Frontal cortex (tissue), 4 donors: ENCODE measurements at places on chromosomes 4 and X.

- no peak for DNase-seq
Observed at GRCh38 chr4:153063490-153063889, 127.4 kb downstream of the FHDC1 start.

DNA sequence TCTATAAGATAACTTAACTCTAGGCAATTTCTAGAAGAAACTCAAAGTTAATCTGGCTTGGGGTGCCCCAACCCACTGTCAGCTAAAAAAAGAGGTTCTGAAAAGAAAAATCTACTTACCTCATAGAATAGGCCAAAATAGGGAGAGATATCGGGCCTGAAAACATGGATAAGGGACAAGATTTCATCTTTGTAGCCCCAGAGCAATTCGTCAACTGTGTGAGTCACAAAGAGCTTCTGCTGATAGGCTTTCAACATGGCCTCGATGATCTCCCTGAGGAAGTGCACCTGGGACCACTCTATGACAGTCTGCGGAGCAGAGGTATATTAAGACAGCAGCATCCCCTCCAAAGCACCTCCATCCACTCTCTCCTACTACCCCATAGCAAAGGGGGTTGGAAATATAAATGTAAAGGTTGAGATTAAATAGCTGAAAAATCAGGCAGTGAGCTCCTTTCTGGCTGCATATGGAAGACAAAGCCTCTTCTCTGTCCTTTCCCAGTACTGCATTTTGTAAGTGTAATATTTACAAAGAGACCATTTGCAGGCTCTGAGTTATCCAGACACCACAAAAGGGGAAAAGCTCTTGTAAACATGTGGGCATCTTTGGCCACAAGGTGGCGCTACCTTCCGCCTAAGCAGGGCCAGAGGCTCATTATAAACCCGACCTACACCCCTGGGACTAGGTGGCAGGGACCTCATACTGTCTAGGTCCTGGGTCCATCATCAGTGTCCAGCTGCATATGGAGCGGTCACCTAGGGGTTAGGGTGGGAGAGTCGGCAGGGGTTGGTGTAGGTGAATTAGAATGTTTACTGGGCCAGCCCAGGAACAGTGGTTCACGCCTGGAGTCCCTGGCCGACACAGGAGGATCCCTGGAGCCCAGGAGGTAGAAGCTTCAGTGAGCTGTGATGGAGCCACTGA lies 31.5 kb upstream of the NUP54 start:
- peak; percentile 37 for DNase-seq

- no peak for DNase-seq
Observed at GRCh38 chr4:38691251-38692008, 27.4 kb downstream of the KLF3 start.

GRCh38 chr4:2073808-2074481 lies 14.8 kb downstream of the NAT8L start:
- DNase-seq: no peak

DNA sequence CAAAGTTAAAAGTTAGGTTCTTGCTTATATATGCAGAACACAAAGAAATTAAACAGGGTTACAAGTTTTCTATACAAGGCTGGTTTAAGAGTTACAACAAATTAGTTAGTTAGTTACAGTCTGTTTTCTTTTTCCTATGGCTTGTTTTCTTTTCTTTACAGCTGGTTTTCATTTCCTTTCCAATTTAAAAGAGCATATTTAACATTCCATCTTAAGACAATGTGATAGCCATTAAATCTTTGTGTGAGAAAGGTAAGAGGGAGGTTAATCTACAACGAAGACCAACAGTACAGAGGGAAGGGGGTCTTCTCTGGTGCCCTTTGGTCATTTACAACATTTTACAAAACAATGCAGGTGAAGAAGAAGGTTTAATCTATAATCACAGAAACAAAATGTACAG lies 290.6 kb downstream of the ZNF674 start:
- no peak for DNase-seq

- DNase-seq: no peak
Observed at GRCh38 chr4:170127758-170128157, 38.0 kb upstream of the AADAT start.

DNA sequence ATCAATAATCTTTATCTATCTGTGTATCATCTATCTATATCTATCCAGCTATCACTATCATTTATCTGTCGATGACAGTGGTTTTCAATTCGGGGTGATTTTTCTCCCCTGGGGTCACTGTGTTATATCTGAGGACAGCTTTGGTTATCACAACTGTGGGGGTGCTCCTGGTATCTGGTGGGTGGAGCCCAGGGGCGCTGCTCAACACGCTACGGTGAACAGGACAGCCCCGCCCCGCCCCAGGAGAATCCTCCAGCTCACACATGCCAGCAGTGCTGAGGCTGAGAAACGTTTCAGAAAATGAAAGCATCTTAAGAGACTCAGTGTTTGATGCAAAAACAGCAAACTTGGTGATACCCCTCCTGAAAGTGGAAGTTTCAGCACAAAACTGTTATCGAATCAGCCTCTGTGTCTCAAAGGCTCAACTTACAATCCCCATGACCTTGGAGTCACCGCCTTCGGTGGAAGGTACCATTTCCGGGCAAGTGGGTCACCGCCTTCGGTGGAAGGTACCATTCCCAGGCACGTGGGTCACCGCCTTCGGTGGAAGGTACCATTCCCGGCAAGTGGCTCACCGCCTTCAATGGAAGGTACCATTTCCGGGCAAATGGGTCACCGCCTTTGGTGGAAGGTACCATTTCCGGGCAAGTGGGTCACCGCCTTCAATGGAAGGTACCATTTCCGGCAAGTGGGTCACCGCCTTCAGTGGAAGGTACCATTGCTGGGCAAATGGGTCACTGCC lies 315.3 kb downstream of the DHRSX start:
- no peak for DNase-seq

GRCh38 chr4:94673961-94674360 lies 83.8 kb upstream of the BMPR1B start:
- no peak for DNase-seq

DNA sequence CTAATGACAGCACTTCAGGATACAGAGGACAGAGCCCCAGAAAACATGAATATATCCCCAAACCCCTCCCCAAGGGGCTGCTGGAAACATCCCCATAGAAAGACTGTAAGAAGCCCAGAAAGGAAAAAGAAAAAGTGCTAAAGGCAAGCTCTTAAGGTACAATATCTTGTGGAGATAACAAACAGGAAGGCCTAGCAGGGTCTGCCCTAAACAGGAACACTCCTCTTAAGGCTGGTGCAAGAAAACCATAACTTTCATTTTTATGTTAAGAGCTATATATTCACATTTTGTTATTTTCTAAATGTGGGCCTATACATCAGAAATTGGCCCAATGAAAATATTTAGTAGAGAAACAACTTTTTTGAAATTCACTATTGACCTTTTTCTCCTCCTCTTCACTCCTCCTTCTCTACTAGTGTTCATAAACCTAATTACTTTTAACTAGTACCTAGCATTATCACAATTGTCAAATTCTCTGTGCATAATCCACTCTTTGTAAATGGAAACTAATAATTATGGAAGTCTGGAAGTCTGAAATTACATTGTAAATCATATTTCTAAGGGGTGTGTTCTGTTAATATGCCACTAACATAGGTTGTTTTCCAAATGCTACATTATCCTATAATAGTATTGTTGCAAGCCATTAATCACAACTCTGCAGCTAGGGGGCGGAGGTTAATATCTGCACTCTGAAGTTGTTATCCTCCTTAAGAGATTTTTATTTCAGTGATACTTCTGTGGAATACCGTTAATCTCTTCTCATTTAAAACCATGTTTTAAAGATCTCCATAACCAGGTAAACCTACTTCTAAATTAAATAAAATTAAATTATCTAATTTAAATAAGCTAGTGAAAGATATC lies 59.8 kb downstream of the CASK start:
- DNase-seq: no peak

GRCh38 chr4:37889849-37890800 lies 759 bp upstream of the TBC1D1 start:
- DNase-seq: peak; percentile 46

DNA sequence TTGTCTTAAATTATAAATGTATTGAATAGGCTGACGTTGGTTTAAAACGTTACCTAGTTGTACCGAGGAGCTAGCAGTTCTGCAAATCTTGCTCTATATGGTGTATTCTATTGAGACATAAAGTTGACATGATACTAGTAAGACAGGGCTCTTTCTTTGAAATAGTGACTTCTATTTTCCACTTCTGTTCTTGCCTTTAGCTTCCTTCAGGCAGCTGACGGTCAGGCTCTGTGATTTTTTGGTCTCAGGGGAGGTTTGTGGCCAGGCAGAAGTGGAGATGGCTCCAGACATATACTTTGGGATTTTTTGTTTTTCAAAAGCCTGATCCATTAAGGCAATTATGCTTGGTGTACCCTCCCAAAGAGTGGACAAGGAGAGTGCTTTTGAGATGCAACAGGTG lies 95.2 kb downstream of the SLC34A2 start:
- no peak for DNase-seq

DNA sequence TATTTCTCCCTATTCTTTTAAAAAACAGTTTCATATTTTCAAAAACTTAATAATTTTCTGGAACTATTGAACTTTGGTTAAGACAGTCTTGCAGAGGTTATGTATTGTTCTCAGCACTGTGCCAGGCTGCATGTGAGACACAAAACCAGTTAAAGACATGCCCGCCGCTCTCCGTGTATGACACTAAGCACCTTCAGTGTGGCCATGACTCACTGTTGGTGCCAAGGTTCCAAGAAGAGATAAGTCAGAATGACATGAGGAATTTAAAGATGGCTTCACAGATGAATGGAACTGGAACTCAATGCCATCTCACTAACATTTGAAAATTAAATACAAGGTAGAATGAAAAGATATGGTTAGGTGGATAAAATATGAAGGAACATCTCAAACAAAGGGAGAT lies 525.5 kb upstream of the ZFP42 start:
- no peak for DNase-seq

GRCh38 chr4:109005523-109005922 lies 242.7 kb upstream of the ETNPPL start:
- DNase-seq: no peak

DNA sequence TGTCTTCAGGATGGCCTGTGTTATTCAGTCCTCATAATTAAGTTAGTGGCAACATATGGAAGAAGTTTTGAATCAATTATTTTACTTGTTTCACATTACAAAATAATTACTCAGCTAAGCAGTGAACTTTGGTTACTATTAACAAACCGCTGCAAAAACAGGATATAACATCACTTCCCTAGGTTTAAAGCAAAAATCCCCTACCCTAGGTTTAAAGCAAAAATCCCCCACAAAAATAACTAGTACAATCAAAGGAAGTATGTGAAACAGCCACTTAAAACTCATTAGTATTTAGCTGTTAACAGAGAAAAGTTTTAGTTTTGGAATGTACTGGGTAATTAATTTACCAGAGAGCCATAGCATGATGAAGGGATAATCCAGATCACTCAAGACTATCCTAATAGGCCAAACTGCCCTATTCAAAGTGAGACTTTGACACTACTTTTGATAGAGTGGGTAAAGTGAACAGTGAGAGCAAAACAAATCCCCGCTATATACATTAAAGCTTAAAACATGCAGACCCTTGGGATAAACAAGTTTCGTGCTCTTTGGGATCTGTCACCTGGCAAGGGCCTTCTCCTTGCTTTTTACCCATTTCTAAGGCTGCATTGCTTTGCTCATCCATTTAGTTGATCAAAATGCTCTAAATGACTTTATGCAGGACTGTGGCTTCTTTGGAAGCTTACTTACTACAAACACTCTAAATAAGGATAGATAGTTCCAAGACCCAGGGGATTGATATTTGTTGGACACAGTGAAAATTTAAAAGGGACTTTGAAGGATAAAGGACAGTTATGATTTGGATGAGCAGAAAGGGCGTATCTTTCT lies 36.4 kb upstream of the GPR174 start:
- DNase-seq: no peak

DNA sequence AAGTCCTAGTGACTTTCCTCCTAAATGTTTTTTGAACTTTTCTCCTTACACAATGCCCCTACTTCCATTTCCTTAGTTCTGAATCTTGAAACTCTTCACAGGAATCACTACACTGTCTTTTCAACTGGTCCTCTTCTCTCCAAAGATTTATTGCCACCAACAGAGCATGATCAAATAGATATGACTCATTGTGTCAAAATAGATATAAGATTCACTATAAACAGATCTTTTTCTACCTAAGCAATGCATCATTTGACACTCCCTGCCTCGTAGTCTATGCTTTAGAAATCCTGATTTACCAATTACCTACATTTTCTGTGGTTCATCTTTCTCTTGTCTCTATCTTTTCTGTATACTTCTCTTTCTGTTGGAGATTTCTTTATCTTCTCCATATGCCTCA lies 789.6 kb upstream of the SLIT2 start:
- no peak for DNase-seq

- no peak for DNase-seq
Observed at GRCh38 chrX:30824275-30824674, 64.8 kb downstream of the TAB3 start.

GRCh38 chrX:131725001-131725654 lies 181.3 kb downstream of the OR13H1 start:
- no peak for DNase-seq
